Bronchial epithelial cell (primary cell): ENCODE measurements at places on chromosomes 13 and 19. TPM values are rescaled to one million over a fixed set of nuclear protein-coding genes. Genes with fewer than 3 reads are reported as not detected.

The CLEC17A gene
- not detected in 2 replicates for total RNA-seq

The C19orf18 gene
- 0.26 and 0.38 TPM in 2 replicates for total RNA-seq

The KIR3DL1 gene
- not detected in 2 replicates for total RNA-seq

The C13orf46 gene
- total RNA-seq, result not detected in 2 replicates

The DNMT1 gene
- 11.1 and 12.4 TPM in 2 replicates for total RNA-seq
